ENCODE measurements at places on chromosomes 1 and 21.

- DNase-seq = no peak
These were observed 28.5 kb upstream of the C1orf174 start for GRCh38 chr1:3928586-3928985.

- no peak for DNase-seq
These were observed 387.2 kb upstream of the NCAM2 start for GRCh38 chr21:20611008-20611407.

DNA sequence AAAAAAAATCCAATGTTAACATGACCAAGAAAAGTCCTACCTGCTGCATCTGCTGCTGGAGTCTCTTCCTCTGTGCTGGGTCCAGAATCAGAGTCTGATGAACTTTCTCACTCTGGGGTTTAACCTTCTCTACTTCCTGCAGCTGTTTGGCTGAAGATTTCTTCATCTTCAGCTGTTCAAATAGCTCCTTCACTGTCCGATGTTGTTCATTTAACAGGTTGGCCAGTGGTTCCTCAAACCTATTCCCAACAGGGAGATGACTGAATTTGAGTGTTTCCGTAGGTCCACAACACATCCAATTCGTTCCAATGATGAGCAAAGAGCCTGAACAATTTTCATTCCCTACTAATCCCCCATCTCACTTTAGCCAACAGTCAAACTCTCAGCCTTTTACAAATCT lies 79.4 kb downstream of the GON4L start:
- no peak for DNase-seq

DNA sequence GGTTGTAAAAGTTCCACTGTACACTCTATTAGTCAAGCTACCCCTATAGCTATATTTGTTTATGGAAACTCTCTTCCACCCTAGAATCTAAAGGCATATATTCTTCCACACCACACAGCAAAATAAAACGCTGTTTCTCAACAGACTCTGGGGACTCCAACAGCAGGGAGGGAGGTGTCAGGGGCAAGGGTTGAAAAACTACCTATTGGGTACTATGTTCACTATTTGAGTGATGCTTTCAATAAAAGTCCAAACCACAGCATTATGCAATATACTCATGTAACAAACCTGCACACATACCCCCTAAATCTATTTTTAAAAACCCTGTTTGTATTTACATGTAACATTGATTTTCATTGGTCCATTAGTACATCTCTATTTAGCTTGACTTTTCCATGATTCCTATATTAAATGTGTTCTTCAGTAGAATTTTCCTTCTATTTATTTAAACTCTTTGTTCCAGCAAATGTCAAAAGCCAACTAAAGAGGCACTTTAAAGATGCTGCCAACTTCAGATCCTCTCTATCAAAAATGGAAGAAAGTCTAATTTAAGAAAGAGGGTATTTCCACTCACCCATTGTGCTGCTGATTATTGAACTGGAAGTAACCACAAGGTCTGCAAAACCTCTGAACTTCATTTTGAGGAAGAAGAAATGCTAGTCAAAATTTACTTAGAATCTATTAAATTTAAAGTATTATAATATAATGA lies 26.2 kb downstream of the RGS7 start:
- DNase-seq = no peak

GRCh38 chr1:85889870-85890269 lies 181.6 kb upstream of the ZNHIT6 start:
- DNase-seq = no peak

GRCh38 chr1:235996048-235996785 lies 68.7 kb downstream of the NID1 start:
- DNase-seq = no peak

DNA sequence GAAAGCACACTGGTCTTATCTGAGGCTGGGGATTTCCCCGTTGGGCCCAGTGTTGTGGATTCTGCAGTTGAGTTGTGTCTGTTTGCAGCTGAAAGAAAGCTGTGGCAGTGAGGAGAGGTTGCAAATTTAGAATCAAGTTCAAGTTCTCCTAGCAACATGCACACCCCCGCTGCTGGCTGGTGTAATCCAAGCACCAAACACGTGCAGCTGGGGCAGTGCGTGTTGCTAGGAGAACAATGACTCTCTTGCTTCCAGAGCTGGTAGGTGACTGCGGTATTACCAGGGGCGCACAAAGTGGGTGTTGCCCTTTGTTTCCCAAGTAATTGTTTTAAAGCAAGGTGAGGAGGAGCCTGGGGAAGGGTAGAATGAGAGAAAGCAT lies 91.5 kb downstream of the IER5 start:
- peak; percentile 52 for DNase-seq

DNA sequence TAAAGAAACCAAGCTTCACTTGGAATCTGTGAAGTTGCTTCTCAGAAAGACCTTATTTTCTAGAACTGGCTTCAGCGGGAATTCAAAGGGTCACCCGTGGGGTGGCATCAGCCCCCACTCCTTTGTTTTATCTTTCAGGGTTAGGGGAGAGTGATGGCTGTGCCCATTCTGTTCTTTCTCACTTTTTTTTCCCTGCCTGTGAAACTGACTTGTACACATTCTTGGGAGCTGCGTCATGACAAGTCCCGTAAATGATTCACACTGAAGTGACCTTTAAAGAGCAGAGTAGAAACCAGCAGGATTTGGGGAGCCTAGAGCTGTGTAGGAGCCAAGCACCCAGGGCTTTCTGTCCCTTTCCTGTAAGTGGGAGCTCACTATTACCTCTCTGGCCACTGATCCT lies 43.8 kb downstream of the SLC44A3 start:
- no peak for DNase-seq

DNA sequence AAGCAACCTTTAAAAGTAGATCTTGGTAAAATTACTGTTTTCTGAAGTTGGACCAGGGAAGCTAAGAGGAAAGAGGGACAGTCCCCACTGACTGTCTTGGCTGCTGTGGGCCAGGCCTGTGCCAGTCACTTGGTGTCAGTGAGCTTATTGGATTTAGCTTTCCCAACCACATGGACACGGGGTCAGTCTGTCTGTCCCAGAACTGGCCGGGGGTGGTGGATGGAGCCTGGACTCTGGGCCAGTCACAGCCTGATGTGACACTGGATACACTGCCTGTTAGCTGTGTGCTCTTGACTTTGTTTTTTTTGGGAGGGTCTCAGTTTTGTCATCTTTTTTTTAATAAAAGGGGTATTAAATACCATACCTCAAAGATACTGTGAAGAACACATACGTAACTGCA lies 96.7 kb downstream of the GALNT2 start:
- no peak for DNase-seq

DNA sequence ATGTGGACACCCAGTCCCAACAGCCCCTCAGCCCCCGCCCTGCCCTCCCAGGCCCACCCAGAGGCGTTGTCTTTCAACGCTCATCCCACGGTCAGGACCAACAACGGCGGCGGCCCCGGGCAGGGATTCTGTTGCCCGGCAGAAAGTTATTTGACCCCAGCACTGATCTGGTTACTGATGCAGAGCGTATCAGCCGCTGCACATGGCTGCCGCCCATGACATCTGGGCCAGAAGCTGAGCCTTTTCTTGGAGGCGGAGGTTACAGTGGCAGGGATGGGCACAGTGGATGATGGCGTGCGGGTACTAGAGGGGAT lies 127.1 kb upstream of the ARHGEF16 start:
- DNase-seq = no peak

DNA sequence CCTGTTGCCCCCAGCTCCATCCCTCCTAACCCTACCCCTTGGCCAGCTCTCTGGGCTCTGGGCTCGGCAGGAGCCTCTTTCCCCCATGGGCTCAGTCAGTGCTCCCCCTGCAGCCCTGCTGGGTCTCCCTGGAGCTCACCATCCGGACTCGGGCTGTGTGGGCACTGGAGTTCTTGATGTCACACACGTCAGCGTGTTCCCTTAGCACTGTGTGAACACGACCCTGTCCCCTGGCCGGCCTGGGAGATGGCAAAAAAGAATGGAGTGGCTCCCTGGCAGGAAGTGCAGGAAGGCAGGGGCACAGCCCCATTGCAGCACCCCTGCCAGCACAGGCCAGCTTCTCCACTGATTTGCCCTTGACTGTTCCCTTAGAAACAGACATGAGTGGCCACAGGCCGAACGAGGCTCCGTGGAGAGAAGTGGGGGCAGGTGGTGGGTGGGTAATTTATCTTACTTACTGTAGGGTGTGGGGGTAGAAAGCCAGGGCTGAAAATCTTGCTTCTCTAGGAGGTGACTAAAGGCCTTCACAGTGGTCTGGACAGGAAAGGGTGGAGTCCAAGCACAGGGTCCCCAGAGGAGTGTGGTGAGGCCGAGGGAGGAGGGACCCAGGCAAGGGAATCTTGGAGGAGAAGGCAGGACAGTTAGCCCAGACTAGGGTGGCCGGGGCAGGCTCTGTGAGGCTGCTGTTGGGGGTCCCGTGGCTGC lies 381.7 kb upstream of the VAMP3 start:
- DNase-seq = no peak

Measured in stimulated activated CD4-positive, alpha-beta T cell treated with anti-CD3 and anti-CD28 coated beads, Interleukin-4, amount 100 ng/mL, for 4 hours (primary cell).